ENCODE measurements at places on chromosomes 4 and X.

GRCh38 chrX:14032406-14032805, 2.7 kb upstream of the GEMIN8 start:
- peak; percentile 27 for DNase-seq

- no peak for DNase-seq
Observed at GRCh38 chrX:48458711-48459110, 11.3 kb downstream of the SLC38A5 start.

DNA sequence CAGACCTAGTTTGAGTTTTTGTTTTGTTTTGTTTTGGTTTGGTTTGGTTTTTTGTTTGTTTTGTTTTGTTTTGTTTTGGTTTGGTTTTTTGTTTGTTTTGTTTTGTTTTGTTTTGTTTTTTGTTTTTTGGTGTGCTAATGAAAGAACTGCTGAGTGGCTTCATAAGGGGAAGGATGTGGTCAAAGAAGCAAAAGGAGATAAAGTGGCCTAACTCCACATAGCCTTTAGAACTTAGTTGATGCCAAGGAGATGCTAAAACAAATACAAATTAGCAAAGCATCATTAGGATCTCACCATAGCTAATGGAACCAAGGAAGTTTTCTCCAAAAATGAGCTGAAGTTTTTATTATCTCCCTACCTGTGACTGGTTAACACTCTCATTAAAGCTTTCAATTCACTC, 44.6 kb upstream of the TMEM164 start:
- no peak for DNase-seq

DNA sequence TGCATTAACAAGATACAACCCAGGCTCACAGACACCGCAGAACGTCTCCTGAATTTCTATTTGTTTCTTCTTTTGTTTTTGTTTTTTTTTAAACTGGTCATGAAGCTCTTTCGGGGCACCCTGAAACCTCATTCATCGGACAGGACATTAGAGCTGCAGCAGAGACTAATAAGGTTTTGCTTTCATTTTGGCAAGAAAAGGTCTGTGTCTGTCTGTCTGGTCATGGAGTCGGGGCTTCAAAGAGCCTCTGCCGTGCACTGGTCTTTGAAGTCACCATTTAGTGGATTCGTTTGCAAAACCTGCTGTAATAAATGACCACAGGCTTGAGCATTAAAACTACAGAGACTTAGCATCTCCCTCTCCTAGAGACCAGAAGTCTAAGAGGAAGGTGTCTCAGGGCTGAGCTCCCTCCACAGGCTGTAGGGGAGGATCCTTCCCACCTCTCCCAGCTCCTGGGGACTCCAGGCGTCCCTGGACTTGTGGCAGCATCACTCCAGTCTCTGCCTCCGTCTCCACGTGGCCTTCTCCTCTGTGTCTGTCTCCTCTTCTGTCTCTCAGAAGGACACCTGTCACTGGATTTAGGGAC, 247.5 kb downstream of the CRLF2 start:
- no peak for DNase-seq

DNA sequence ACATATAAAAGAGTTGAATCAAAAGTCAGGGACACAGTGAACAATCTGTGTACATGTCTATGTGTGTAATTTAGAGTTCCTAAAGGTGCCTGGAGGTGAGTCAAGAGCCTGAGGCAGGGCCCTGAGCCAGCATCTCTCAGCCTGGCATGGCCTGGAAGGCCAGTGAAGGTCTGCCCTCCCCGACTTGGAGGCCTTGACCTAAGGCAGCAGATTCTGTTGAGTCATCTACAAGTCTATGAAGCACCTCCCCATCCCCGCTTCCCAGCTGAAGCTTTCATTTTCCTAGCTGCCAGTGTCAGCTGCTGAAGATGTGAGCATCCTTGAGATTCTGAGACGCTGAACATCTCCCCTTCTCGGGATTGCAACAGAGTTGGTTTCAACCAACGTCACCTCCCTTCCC, 583.9 kb downstream of the BCOR start:
- no peak for DNase-seq

DNA sequence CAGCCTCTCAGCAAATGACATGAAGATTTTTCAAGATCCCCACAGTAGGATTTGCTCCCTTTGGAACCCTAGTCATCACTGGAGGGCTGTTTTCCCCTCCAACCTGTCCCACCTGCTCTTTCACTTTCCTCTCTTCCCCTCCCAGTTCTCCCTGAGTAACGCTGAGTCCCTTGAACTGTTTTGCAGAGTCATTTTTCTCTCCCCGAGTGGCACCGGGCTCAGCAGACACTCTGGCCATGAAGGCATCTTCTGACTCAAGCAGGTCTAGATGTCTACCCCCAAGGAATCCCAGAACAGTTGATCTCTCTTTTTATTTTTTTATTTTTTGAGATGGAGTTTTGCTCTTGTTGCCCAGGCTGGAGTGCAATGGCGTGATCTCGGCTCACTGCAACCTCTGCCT, 52.2 kb downstream of the HTRA3 start:
- DNase-seq: no peak

DNA sequence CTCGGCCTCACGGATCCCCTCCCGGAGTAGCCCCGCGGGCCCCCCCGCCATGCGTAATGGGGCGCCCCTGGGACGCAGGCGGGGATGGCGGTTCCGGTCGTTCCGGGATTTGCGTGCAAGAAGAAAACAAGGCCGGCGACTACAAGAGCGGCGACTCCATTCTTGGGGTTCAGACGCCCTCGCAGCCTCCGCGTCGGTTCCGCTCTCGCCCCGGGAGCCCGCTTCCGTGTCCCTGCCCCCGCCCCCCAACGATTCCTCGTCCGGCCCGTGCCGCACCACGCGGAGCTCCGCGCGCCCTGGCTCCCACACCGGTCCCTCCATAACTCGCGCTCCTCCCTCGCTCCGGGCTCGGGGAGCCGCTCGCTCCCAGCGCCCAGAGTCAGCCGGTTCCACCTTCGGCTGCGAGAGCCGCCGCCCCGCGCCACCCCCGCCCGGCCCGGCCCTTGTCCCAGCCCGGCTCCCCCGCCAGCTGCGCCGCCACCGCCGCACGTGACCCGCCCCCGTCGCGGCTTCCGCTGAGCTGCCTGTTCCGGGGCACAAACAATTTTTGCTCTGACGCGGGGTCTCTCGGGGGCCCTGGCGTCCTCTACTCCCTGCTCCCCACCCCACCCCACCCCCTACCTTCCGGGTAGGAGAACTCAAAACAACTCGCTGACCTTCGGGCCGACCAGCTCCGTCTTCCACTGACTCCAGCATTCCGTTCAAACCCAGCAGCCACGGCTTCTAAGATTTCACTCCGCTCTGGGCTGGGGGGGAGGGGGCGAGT, 78.8 kb upstream of the BCOR start:
- DNase-seq: peak; percentile 58

Measured in stimulated activated CD8-positive, alpha-beta memory T cell treated with anti-CD3 and anti-CD28 coated beads, Interleukin-7, amount 100 ng/mL, for 1 hour (primary cell).